ENCODE measurements at places on chromosomes 4 and X.

- DNase-seq = no peak
Observed at GRCh38 chrX:78922754-78923153, 22.4 kb upstream of the P2RY10 start.

GRCh38 chrX:37578045-37578444 is 6.6 kb downstream of the LANCL3 start:
- DNase-seq = no peak

GRCh38 chr4:12519426-12519825 is 964.7 kb downstream of the RAB28 start:
- DNase-seq = no peak

- no peak for DNase-seq
Observed at GRCh38 chr4:101277671-101278070, 69.7 kb downstream of the PPP3CA start.

GRCh38 chr4:76858319-76858718 is 39.6 kb downstream of the SOWAHB start:
- DNase-seq = no peak

GRCh38 chr4:130110189-130110588 is 1014.2 kb downstream of the C4orf33 start:
- no peak for DNase-seq

DNA sequence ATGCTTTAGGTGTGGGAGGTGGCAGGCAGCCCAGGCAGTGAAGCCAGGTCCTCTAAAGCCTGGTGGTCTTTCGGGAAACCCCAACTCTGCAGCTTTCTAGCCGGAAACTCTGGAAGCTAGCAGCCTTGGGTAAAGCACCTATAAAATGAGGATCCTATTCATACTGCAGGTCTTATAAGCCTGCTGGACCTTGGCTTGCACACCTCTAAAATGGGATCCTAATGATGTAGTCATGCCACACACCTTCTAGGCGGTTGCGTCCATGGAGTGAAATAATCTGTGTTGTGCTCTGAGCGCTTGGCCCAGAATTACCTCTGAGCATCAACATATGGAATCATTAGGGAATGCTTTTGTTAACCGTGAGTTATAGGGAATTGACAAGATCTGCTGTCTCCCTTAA is 36.0 kb upstream of the STS start:
- no peak for DNase-seq

DNA sequence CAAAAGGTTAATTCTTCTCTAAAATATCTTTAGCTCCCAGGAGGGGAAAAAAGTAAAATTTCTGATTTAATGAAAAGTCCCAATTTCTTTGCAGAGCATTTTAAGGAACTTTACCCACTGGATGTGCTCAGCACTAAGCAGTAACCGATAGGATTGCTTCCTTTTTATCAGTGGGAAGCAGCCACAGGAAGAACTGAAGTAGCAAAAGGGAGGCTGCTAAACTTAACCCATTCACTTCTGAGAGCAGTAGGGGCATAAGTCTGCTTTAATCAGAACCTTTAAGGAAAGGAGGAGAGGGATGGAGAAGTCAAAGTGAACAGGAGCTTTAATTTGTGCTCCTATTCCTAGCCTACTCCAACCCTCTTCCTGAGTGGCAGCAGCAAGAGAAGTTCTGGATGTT is at the start of gene F8:
TSS of gene F8 (minus strand) at position 139 of the 400 bp plus-strand sequence. CDS start 171 bp downstream, outside the sequence.
- no peak for DNase-seq

- no peak for DNase-seq
Observed at GRCh38 chr4:107468812-107469211, 251.2 kb downstream of the PAPSS1 start.

DNA sequence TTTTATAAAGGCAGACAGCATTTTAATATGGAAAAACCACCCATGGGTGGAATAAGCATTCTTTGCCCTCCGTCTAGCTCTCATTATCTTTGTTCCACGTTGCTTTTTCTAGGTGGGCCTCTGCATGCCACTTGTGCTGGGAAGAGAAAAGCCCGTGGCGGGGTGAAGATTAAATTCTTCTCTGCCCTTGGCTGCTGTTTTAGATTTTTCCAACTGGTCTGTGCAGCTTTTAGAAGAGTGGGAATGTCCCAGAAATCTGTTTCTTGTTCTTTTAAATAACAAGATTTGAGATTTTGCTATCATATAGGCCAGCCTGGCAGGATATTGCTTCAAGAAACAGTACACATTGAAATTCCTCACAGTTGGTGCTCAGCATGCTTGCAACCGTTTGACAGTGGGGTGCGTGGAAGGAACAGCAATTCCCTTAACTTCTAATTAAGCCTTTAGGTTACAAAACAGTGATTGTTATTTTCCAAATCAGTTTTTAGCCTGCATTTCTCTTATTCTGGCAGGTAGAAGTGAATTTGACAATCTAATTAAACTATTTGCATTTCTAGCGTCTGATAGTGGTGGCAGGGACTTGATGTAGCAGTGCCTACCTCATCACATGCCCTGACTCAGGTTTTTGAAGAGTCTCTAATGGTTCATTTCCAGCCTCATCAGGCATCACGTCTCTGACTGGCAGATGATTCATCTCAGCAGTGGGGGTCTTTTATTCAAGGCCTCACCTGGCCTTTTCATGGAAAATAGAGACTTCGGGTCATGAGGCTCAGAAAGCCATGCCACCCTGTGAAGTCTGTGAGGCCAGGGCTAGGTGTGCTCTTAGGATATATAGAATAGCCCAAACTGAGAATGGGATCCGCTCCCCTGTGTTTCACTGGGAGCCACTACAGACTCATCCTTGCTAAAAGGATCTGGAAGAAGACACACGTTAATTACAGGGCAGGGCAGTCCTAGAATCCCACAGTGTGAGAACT is 50.8 kb downstream of the PPEF1 start:
- DNase-seq = no peak

DNA sequence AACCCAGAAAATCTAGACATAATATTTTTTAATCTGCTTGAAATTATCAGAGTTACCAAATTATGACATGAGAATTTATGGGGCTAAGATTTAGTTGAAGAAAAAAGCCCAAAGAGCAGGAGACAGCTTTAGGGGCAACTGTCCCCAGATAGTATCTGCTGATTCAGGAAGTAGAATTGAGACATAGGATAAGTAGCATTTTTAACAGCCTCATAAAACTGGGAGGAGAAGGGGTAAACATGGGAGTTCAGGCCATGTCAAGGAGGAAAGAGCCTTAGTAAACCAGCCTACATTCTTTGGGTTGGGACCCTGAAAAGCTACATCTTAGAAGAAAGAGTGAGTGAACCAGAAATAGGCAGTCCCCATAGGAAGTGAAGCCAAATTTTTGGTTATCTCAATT is 9.7 kb upstream of the RAB28 start:
- DNase-seq = no peak

All from CD4-positive, alpha-beta T cell treated with Interleukin-12 subunit alpha and Interleukin-12 subunit beta, for 1 hour (primary cell).